ENCODE measurements at places on chromosomes 5 and 9. TPM values are rescaled to one million over a fixed set of nuclear protein-coding genes. Genes with fewer than 3 reads are reported as not detected.
A peak's percentile ranks its signal among the peaks of the same experiment; 100 is the strongest.

- H3K27ac ChIP-seq: no peak within 1 kb of the TSS
- DNase-seq: peak; percentile 25
- peak within 1 kb of the TSS; percentile 40 for H3K4me3 ChIP-seq
- no peaks in the 10 kb centered on the region for H3K4me1 ChIP-seq
- H3K27me3 ChIP-seq: peaks cover 25% of the 10 kb centered on the region
Measured at GRCh38 chr5:95284572-95285408, at the start of gene MCTP1. TSS of gene MCTP1 (minus strand) at chr5:95285094.

DNA sequence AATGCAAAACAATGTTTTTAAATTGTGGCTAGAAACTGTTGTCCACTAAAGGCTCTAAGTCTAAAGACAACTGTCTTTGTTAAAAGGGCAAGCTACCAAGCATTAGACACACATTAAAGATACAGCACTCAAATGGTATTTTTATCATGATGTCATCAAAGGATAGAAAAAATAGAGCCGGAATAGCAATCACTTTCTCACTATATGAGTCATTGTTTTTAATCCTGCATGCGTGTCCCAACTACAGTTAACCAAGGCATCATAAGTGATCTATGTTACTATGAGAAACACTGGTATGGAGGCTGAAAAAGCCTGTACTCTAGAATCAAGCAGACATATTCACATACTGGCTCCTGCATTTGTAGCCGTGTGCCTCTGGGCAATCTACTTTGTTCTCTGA lies 1.9 kb upstream of the PJA2 start:
- no peaks in the 10 kb centered on the region for H3K36me3 ChIP-seq
- H3K27me3 ChIP-seq: no peaks in the 10 kb centered on the region
- H3K4me3 ChIP-seq: no peak overlapping the region
- peak overlapping the region; percentile 91 for H3K27ac ChIP-seq

GRCh38 chr5:16477541-16477940 lies 11.9 kb upstream of the ZNF622 start:
- no peaks in the 10 kb centered on the region for H3K27me3 ChIP-seq
- H3K27ac ChIP-seq: no peak overlapping the region
- no peaks in the 10 kb centered on the region for H3K4me1 ChIP-seq
- DNase-seq: no peak
- H3K4me3 ChIP-seq: no peak overlapping the region

The ENHO gene
- under 0.01 TPM for total RNA-seq

DNA sequence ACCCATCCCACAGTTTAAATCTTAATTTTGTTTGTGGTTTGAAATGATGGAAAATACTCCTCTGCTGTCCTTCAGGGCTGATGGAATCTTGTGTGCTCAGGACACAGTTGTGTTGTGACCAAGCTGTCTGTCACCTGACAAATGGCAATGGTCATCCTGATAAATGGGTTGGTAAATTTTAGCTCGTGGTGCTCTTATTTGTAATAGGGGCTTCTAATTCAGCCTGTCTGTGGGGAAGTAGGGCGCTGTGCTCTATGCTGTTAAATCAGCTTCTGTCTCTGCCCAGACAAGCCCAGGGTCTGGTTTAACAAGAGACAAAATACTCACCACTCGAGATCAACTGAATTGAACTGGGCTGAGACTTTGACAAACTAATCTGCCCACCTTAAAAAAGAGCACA lies 4.5 kb downstream of the LRRTM2 start:
- no peak overlapping the region for H3K4me3 ChIP-seq
- no peaks in the 10 kb centered on the region for H3K4me1 ChIP-seq
- H3K27me3 ChIP-seq: no peaks in the 10 kb centered on the region
- no peak overlapping the region for H3K27ac ChIP-seq
- DNase-seq: peak; percentile 19

GRCh38 chr9:69204849-69205248 lies 30.8 kb downstream of the TJP2 start:
- no peaks in the 10 kb centered on the region for H3K27me3 ChIP-seq
- H3K36me3 ChIP-seq: no peaks in the 10 kb centered on the region
- H3K27ac ChIP-seq: peak overlapping the region; percentile 35
- peak overlapping the region; percentile 9 for H3K4me3 ChIP-seq
- peaks cover 9% of the 10 kb centered on the region for H3K4me1 ChIP-seq
- DNase-seq: peak; percentile 79

- H3K36me3 ChIP-seq: no peaks in the 10 kb centered on the region
- H3K4me1 ChIP-seq: no peaks in the 10 kb centered on the region
- H3K4me3 ChIP-seq: no peak overlapping the region
- no peak overlapping the region for H3K27ac ChIP-seq
- DNase-seq: no peak
Measured at GRCh38 chr5:175687231-175687701, 29.4 kb downstream of the HRH2 start.

- H3K4me3 ChIP-seq: no peak overlapping the region
- no peak overlapping the region for H3K27ac ChIP-seq
- no peak for DNase-seq
- H3K36me3 ChIP-seq: no peaks in the 10 kb centered on the region
- no peaks in the 10 kb centered on the region for H3K27me3 ChIP-seq
Measured at GRCh38 chr5:107154593-107154992, 516.1 kb downstream of the EFNA5 start.

The FGF10 gene
- total RNA-seq: 110 TPM

DNA sequence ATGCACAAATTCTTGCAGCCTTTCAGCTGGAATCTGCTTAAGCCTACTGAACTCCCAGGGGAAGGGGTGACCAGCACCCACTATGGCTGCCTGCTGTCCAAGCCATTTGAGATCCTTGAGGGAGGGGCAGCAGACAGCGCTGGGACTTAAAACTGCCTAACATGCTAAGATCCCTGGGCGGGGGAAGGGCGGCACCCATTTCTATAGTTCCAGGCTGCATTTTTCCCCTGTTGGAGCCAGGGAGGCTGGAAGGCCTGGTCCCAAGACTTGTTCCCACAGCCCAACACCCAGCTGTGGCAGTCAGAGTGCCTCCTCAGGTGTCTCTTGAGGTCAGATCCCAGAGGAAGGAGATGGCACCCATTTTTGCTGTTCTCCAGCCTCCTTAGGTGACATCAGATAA lies 1061.3 kb upstream of the COX7C start:
- DNase-seq: no peak
- no peaks in the 10 kb centered on the region for H3K27me3 ChIP-seq
- H3K4me3 ChIP-seq: no peak overlapping the region
- H3K36me3 ChIP-seq: no peaks in the 10 kb centered on the region

DNA sequence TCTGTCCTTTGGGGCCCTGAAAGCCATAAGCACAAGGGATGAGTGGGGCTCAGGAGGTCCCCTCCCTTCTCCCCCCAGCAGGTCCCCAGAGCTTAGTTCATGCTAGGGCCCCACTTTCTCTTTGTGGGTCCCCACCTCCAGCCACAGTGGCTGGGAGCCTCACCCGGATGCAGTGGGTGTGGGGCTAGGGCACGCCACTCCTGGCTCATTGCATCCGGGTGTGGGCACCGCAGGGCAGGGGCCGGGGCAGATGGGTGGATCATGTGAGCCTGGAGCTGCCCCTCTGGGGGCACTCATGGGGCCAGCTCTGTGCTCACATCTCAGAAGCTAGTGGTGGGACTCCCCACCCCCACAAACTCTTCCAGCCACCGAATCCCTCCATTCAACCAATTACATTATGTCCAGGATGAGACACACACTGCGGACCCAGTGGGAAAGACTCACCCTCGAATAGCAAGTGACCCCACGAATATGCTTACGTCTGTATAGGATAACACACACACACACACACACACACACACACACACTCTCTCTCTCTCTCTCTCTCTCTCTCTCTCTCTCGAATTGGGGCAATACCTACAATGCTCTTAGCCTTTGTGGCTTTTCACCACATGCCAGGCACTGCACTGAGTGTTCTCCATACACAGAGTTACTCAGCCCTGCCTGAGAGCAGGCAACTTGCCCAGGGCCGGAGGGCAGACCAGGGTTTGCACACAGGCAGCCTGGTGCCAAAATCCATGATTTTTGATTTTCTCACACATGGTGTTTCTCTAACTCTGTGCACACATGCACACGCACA lies 16.8 kb upstream of the PHYKPL start:
- no peaks in the 10 kb centered on the region for H3K27me3 ChIP-seq
- H3K36me3 ChIP-seq: no peaks in the 10 kb centered on the region
- no peak overlapping the region for H3K4me3 ChIP-seq
- peak; percentile 46 for DNase-seq
- H3K4me1 ChIP-seq: no peaks in the 10 kb centered on the region

- no peak overlapping the region for H3K4me3 ChIP-seq
- DNase-seq: no peak
- peaks cover 20% of the 10 kb centered on the region for H3K4me1 ChIP-seq
- no peaks in the 10 kb centered on the region for H3K27me3 ChIP-seq
- no peak overlapping the region for H3K27ac ChIP-seq
Measured at GRCh38 chr5:132096904-132097303, 23.3 kb downstream of the CSF2 start.

The CCL27 gene
- total RNA-seq: not detected

The PCDHA12 gene
- total RNA-seq: 0.50 TPM

The IGFBPL1 gene
- not detected for total RNA-seq

DNA sequence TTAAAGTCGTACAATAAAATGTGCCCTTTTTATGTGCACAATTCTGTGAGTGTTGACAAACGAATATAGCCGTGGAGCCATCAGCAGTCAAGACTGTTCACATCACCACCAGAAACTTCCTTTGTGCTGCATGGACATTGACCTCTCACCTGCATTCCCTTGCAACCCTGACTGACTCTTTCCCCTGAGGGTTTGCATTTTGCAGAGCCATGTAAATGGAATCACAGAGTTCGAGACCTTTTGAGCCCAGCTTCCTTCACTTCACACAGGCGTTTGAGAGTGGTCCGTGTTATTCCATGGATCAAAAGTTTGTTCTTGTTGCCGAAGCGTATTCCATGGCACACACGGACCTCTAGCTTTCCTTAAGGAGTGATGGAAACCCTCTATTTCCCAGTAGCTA lies 328.2 kb downstream of the DRD1 start:
- no peaks in the 10 kb centered on the region for H3K27me3 ChIP-seq
- no peaks in the 10 kb centered on the region for H3K36me3 ChIP-seq
- H3K27ac ChIP-seq: no peak overlapping the region
- H3K4me1 ChIP-seq: no peaks in the 10 kb centered on the region

The ANKRD55 gene
- under 0.01 TPM for total RNA-seq

The PCDHB15 gene
- 1.8 TPM for total RNA-seq

GRCh38 chr9:125979383-125979782 lies 232.2 kb downstream of the PBX3 start:
- no peak overlapping the region for H3K4me3 ChIP-seq
- no peaks in the 10 kb centered on the region for H3K27me3 ChIP-seq
- no peak for DNase-seq
- H3K27ac ChIP-seq: no peak overlapping the region

The MUSK gene
- 0.66 TPM for total RNA-seq

The ZDHHC21 gene
- total RNA-seq: 6.4 TPM

The HTR1A gene
- total RNA-seq: not detected

DNA sequence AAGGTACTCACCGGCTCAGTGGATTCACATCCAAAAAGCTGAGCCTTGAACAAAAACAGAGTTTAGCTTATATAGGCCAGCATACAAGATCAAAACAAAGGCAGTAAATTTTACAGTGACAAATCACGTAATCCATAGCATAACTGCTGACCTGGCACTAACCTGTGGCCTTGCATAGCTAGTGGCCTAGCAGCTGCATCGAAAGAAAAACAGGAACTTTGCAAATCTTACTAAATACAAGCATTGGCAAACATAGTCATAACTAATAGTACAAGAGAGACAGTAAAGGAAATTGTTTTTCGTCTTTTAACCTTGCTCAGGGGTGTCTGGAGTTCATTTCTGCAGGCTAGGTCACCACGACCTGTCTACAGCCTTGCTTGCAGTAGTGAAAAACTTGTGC lies 4.8 kb downstream of the HSDL2 start:
- H3K27me3 ChIP-seq: no peaks in the 10 kb centered on the region
- no peaks in the 10 kb centered on the region for H3K36me3 ChIP-seq
- H3K4me1 ChIP-seq: no peaks in the 10 kb centered on the region
- no peak overlapping the region for H3K27ac ChIP-seq
- no peak for DNase-seq
